ENCODE measurements at places on chromosomes 11 and 22.

DNA sequence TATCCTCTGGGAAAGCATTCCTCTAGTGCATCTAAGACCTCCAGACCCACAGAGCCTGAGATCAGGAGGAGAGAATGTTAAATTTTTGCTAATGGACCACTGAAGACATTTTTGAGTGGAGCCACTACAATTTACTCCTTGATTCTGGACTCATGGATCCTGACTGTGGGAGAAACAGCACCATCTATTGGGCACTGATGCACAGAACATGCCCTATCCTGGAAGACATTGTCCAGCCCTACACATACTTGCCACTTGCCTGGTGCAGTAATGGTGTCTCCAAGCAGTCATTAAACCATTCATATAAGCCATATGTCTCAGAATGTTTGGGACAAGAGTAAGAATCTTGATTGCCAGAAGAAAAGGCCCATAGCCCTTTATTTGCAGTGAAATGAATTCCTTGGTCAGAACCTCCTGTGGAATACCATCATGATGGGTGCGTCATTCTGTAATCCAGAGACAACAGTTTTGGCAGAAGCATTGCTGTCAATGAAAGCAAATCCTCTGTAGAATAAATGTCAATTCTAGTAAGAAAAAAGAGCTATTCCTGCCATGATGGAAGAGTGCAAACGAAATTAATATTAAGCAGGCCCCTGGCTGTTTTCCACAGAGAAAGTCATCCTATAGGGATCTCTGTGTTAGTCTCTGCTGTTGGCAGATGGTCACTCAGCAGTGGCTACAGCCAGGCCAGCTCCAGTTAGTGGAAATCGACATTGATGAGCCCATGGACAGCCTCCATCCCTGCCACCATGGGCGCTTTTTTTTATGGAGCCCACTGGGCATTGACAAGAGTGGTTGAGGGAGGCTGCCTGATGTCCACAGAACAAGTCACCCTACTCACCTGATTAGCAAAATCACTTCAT, 43.5 kb downstream of the GGTLC2 start:
- DNase-seq = no peak

DNA sequence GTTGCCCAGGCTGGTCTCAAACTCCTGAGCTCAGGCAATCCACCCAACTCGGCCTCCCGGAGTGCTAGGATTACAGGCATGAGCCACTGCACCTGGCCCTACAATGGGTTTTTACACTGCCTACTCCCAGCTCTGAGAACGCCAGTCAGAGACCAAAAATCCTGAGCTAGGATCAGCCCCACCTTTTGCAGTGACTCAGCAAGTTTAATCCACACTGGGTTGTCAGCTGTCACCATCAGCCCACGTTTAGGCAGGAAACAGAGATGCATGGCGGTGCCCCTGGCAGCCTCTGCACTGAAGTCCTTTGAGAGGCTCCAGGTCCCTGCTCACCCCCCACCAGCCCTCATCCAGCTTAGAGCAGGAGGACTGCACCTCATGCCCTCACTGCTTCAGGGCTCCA, 117.6 kb downstream of the ARHGAP8 start:
- no peak for DNase-seq

- DNase-seq = no peak
These were observed 69.2 kb upstream of the RRM1 start for GRCh38 chr11:4025248-4025966.

GRCh38 chr11:122734848-122735496, 79.5 kb downstream of the UBASH3B start:
- DNase-seq = no peak

GRCh38 chr11:64057890-64058289, 22.2 kb downstream of the FLRT1 start:
- no peak for DNase-seq
